Stimulated activated CD4-positive, alpha-beta T cell treated with anti-CD3 and anti-CD28 coated beads, Interleukin-4, amount 100 ng/mL, for 4 hours (primary cell): ENCODE measurements at places on chromosomes 16 and 17.
A peak's percentile ranks its signal among the peaks of the same experiment; 100 is the strongest.

DNA sequence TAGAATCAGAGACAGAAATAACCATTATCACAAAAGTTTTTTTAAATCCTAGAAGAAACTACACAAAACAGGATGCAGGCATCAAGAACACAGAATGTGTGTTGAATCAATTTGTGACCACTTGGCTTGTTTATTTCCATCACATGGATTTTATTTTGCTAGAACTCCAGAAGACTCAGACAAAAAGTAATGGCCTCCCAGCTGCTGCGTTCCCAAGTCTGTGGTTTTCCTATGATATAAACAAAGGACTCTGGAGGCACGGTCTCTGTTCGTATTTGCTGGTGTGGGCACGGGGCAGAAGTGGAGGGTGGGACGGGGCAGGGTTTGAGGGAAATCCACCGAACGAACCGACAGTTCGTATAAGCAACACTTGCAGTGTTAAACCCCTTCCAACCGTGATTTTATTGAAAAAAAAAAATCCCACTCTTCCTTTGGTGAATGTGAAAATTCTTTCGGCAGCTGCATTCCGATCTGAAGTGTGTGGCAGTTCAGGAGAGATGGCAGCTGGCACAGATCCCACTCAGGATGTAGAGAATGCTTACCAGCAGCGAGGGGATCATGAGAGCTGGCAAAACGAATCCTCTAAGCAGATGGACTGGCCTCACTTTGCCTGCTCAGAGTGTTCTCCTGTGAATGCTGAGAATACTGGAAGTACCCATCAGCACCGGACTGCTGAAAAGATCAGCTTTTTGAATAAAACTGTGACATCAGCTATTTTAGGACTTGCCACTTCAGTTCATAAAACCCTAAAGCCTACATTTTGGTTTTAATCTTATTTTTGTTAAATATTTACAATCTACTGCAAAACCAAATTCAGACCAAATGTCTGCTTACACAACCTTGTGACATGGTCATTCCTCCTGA is 165.2 kb downstream of the VPS53 start:
- no peak for DNase-seq

DNA sequence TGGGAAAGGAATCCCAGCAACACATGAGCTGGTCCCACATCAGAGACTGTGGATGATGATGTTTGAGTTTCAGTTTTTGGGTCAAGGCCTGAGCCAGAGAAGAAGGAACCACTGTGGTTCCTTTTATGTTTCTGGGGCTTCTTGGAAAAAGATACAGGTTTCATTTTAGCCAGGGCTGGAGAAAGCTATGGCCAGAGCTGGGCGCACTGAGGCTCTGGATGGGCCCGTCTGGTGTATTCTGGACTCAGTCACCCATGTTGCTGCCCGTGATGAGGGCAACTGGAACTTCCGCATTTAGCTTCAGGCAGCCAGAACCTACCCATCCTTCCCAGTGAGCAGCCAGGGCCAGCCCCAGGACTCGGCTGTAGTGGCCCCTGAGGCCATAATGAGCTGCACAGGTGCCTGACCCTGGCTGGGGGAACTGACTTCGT is 15.0 kb upstream of the PITPNA start:
- DNase-seq: no peak

DNA sequence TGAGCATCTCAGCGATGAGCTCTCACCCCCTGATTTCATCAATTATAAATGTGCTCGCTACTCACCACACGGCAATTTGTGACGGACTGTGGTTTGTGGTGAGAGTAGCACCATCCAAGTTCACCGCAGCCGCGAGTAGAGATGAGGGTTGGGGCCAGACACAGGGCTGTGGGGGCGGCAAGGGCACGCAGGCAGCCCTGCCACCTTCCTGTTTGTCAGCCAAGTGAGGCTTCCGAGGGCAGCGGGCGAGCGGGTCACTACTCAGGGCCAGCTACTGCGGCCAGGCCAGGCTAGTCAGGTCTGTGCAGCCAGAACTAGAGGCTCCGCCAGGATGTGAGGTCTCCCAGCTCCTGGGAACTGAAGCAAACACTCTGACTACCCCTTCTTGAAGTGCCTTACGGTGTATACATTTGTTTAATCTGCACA is 39.6 kb upstream of the MEOX1 start:
- DNase-seq: no peak

- DNase-seq: no peak
Measured at GRCh38 chr17:34720760-34721159, 141.4 kb downstream of the TMEM132E start.

GRCh38 chr17:83142619-83143018 is 63.2 kb downstream of the METRNL start:
- no peak for DNase-seq

DNA sequence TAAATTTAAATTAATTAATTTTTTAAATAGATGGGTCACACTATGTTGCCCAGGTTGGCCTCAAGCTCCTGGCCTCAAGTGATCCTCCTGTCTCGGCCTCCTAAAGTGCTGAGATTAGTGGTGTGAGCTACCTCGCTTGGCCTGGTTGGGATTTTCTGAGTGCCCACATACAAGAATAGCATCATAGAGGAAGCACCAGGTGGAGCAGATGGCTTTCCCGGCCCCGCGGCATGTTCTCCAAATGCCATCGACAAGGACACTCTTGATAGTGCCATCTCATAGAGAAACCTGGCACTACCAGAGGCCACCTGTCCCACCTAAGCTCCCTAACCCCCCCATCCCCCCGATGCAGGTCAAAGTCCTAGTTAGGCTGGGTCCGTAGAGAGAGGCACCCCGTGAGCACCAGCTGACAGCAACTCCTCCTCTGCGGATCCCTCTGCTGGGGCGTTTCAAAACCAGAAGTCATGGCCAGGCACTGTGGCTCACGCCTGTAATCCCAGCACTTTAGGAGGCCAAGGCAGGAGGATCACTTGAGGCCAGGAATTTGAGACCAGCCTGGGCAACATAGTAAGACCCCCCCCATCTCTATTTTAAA is 65.9 kb downstream of the DNAH3 start:
- DNase-seq: no peak

DNA sequence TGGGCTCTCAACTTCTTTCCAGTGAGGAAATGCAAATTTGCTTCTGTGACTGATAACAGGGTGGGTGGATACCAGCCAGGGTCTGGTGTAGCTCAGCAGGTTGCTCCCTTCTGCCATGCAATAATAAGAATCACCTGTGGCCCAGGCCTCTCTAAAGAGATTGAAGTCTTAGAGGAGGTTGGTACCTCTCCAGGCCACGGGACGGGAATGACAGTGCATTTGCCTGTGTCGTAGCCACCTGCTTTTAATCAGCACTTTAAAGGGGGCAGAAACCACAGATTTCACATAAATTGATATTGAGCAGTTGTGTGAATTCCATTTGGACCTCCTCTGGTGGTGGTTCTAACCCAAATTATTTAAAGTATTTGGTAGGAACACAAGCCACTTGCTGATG is 246.9 kb downstream of the PRKCA start:
- DNase-seq: no peak

DNA sequence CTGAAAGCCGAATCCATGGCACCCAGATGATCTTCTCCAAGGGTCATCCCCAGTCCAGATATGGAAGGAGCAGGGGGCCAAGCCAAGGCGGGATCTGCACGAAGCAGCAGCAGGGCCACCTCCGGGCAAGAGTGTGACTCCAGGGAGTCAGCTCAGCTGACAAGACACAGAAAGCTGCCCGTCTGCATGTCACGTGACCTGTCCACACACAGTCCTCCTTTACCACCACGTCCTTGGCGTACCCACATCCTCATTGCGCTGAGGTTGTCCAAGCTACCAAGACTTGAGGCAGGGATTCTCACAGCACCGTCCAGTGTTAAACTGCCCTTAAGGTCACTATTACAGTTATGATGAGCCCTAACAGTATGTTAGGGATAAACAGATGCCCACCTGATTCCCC is 11.3 kb upstream of the CYTH1 start:
- DNase-seq: no peak

DNA sequence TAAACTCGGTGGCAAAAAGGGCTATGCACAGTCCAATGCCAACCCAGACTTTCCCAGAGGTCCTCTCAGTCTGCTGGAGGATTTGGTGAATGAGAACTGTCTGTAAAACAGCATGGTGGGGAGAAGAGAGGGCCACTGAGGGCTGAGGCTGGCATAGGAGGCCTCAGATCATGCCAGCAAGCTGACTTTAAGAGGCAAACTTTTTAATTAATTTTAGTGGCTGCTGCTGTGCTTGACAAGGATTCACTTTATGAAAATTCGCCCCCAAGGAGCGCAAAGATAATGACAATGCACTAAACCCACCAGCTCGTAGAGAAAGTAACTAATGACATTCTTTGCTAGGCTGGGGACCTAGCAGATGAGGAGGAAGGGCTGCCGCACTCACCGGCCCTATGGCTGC is 15.0 kb downstream of the ABCC12 start:
- no peak for DNase-seq

DNA sequence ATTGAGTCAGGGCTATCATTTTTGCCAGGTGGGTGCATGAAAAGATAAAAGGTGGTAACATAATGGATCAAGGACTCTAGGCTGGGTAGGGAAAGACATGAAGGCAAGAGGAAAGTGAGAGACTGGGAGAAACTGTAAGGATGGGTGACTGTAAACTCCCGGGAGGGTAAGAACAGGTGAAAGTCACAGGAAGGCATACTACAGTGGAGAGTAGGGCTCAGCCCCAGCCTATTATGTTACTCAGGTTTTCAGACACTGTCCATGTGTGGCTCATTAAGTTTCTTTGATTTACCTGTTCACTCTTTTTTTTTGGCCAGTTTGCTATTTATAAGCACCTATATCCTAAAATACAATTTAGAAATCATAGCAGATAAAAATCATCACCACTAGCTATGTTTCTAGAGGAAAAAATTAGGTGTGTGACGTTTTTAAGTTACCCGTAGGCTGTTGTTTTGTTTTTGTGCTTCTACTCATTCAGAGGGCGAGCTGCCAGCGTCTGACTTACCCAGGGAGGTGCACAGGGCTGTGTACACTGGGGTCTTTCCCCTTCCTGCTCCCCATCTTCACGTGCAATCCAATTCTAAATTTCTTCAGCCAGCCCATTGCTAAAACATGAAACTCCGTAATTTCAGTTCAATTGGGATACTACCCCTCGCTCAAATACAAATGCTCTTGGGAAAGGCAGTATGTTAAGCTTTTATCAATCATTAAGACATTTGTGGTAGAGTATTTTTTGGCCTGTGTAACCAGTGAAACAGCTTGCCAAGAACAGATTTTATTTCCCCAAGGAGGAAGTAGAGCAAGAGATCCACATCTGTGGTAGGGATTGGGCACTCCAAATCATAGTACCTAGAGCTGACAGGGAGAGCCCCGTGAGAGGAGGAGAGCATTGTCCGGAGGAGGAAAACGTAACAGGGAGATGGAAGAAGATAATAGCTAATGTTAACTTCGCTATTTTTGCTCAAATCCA is 21.7 kb upstream of the VWA3A start:
- DNase-seq: no peak

- DNase-seq: no peak
Measured at GRCh38 chr17:75910699-75911098, 6.0 kb upstream of the MRPL38 start.

DNA sequence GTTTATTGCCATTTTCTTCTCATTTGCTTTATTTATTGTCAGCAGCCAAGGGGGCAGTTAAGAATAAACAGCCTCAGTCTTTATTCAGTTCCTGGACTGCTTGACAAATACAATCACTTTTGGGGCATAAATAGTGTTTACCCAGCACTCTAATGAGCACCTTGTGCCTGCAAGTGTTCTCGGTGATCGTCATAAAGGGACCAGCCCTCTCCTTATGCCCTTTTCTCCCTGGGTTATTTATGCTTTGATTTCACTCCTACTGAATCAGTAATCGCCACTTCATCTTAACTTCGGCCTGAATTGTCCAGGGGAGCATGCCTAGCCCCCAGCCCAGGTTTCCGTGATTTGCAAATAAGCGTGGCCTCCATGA is 55.7 kb upstream of the CACNG5 start:
- no peak for DNase-seq

DNA sequence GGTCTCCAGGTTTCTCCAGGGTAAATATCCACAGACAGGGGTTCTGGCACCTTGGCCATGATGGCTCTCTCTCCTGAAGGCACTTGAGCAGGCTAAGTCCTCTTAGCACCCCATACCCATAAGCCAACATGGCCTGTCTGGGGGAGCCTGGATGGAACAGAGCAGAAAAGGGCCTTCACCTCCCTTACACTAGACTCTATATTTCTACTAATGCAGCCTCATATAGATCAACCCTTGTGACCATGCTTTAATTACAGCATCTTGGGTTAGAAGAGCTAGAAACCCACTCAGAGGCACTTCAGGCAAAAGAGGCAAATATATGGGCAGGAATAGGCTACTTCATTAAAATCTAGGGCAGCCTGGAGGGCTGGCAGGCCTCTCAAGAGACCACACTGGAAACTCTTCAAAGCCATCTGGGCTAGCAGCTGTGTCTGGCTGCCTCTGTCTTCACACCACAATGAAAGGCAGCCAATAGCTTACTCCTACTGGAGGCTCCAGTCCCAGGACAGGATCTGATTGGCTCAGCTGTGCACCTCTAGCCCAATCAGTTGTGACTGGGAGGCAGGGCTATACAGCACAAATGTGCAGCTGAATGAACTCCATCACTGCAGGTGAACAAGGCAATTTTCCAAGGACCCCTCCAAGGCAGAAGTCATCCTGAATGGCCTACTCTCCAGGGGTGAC is 4.7 kb upstream of the CDT1 start:
- no peak for DNase-seq

DNA sequence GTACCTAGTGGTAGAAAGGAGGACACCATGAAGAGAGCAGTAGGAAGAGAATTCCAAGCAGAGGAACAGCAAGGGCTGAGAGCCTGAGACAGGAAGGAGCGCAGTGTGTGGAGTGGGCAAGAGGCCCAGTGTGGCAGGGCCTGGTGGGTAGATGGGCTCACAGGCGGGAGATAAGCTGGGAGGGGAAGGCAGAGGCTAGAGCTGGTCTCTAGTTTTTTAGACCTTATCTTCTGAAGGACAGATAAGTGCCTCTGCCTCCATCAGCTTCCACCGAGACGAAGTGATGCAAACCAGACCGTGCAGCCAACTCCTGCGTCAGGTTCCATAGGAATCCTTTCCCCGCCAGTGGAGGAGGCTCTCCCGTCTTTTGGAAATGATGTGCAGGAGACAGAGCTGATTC is 33.6 kb downstream of the CDH1 start:
- no peak for DNase-seq

- no peak for DNase-seq
Measured at GRCh38 chr16:4676831-4677230, 16.5 kb upstream of the NUDT16L1 start.

- DNase-seq: no peak
Measured at GRCh38 chr17:9205520-9206409, 184.5 kb downstream of the NTN1 start.

- peak; percentile 11 for DNase-seq
Measured at GRCh38 chr16:17544785-17545184, 74.0 kb upstream of the XYLT1 start.

GRCh38 chr17:2484876-2485275 is 26.8 kb downstream of the METTL16 start:
- no peak for DNase-seq

GRCh38 chr17:1026599-1026975 is 29.7 kb downstream of the TIMM22 start:
- DNase-seq: no peak

GRCh38 chr17:76277300-76278267 is 12.4 kb downstream of the UBALD2 start:
- no peak for DNase-seq
